IPS-NIHi11 (cell line): ENCODE measurements at places on chromosomes 4 and X.

DNA sequence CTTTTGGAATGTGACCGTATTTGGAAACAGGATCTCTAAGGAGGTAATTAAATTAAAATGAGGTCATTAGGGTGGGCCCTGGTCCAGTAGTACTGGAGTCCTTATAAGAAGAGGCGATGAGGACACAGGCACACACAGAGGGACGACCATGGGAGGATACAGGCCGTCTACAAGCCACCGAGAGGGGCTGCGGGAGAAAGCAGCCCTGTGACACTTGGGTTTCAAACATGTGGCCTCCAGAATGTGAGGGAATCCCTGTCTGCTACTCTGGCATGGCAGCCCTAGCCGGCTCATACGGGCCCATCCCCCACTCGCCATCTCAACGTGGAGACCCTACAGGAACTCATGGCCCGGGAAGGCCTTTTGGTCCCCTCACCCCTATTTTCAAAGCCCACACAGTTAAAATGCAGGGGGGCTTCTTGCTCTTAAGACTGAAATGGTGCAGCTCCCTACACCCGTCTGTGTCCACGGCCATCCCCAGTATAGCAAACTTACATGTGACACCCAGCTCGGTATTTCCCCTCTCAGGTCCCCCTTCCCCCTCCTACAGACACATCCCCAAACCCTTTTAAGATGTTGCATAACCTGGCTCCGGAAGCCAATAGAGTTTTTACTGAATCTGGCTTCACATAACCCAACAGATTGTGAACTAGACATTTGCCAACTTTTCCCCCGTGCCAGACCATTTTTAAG is 124.1 kb upstream of the TBL1X start:
- DNase-seq = peak; percentile 13

- no peak for DNase-seq
These were observed 376.7 kb downstream of the GPM6A start for GRCh38 chr4:175435381-175435783.

DNA sequence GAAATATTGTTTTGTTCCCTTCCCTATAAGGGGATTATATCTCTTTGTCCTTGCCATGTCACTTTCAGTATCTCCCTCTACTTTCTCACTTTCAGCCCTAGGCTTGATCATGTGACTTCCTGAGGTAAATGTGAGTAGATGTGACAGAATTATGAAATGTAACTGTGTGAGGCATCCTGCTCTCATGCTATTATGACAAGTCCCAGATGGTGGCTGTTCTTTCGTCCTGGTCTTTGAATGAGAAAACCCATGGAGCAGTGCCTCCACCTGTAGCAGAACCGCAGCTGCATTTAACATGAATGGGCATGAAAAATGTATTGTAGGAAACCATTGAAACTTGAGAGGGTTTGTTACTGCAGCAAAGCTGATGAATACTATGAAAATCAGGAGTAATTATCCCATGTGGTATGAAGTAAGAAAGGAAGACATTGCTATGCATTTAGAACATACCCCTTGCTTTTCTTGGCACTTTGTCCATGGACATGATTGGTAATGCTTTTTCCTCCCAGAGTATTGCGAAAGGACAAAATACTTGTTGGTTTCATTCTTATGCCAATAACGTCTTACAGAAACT is 202.2 kb upstream of the GPRIN3 start:
- DNase-seq = no peak

GRCh38 chrX:50536955-50537354 is 66.3 kb upstream of the DGKK start:
- no peak for DNase-seq
